ENCODE measurements at places on chromosomes 3 and 15. TPM values are rescaled to one million over a fixed set of nuclear protein-coding genes. Genes with fewer than 3 reads are reported as not detected.

Gene AMT
- 3.0 TPM for total RNA-seq

Gene SCN11A
- total RNA-seq, result under 0.01 TPM

Gene SLMAP
- total RNA-seq, result 64.0 TPM

Gene MINAR1
- total RNA-seq, result 3.2 TPM

Gene FBXW12
- not detected for total RNA-seq

Gene GUCA1C
- total RNA-seq, result not detected
